Left ventricle myocardium inferior (tissue), 1 donor: ENCODE measurements at places on chromosomes 1 and 21. TPM values are rescaled to one million over a fixed set of nuclear protein-coding genes. Genes with fewer than 3 reads are reported as not detected.

- no peak for DNase-seq
Observed at GRCh38 chr1:74468982-74469603, 43.3 kb downstream of the LRRC53 start.

DNA sequence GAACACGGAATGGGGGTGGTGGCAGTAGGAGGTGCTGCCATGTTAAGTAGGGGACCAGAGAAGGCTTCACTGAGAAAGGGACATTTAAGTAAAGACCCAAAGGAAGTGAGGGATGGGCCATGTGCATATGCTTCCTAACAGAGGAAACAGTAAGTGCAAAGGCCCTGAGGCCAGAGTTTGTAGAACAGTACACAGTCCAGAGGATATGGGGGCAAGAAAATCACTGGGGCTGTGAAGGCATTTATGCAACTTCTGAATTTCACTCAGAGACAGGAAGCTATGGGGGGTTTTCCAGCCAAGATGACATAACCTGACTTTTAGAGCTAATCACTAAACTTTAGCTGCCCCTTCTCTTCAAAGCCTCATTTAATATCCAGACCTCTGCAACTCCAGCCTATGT, 202.5 kb upstream of the EDN2 start:
- no peak for DNase-seq

DNA sequence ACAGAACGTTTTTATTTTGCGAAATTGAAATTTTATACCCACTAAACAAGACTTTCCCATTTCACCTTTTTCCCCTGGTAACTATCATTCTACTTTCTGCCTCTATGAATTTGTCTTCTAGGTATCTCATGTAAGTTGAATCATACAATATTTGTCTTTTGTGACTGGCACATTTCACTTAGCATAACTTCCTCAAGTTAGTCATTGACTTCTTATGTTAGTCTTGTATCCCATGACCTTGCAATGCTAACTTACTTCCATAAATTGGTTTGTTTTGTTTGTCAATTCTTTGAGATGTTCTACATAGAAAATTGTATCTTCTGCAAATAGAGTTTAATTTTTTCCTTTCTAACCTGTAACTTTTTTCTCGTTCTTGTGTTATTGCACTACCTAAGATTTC, 26.9 kb downstream of the SH3BP5L start:
- no peak for DNase-seq

- DNase-seq = no peak
Observed at GRCh38 chr1:24228311-24228710, 41.2 kb upstream of the IFNLR1 start.

GRCh38 chr1:204219971-204220616, 6.3 kb upstream of the GOLT1A start:
- no peak for DNase-seq

BRWD1 gene
- total RNA-seq = 34.9 TPM

SPATA45 gene
- not detected for total RNA-seq

MPL gene
- 0.82 TPM for total RNA-seq

DNA sequence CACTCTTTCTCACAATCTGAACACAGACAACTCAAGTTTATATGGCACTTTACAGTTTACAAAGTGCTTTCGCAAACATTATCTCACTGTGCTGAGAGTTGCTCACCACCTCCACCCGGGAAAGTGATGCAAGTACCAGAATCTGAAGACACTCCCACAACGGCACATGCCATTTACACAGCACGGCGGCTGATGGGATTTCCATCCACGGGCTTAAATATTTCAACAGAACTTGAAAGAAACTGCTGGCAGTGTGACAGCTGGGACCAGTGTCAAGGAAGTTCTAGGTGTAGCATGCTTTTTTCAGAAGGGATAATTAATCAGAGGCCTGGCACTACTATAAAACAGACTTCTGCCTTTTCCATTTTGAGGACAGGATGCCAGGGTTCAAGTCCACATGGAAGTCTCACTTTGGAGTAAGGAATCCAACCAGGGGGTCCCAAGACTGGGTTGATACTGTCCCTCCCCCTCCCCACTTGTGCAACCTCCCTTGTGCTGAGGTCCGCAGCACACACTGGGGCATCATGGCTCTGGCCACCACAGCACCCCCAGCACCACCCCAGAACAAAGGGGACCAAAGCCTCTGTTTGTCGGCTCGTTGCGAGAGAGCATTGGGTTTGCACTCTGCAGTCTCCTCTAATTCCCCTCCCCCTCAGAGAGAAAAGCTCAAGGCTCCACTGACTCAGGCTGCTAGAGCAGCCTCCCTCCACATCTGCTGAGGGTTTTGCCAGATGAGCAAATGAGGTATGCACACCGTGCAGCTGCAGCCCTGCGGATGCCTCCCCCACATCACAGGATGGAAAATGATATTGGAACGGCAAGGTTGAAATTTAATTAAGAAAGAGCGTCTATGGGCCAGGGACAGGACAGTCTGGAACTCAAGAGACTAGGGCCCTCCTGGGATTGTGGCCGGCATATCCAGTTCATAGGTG, 154.9 kb downstream of the TGFBR3 start:
- DNase-seq = peak; percentile 58

PGLYRP4 gene
- not detected for total RNA-seq

- DNase-seq = no peak
Observed at GRCh38 chr21:15406791-15407190, 323.0 kb upstream of the USP25 start.

DIRAS3 gene
- 32.6 TPM for total RNA-seq

GRCh38 chr1:170376801-170377385, 155.1 kb upstream of the GORAB start:
- no peak for DNase-seq

DNA sequence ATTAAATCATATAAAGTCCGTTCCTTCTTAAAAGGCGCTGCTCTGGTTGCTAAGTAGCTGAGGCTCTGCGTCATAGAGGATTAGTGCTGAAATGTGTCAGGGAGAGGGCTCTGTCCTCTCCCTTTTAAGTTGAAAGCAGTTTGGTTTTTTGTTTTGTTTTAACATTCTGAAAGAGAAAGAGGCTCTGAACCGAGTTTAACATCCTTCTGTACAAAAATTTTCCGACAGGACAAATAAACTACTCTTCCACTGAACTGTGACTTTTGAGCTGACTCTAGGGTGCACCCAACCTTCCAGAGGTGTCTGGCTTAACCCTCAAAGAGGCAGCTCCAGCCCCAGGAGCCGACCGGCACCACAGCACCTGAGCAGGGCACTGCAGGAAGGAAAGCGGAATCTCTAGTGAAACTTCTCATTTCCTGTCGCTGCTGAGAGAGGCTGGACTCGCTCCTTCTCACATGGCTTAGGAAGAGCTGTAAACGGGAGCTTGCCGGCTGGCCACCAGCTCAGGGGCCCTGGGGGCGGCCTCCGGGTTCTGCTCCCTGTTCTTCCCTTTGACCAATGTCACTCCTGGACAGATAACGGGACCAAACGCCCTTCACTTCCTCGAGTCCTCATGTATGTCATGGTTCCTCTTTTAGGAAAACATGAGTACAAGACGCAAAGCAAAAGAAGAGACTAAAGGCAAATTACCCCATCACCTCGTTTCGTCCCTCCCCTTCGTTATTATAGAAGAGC, 1.2 kb downstream of the VAV3 start:
- peak; percentile 17 for DNase-seq

GRCh38 chr1:17955302-17956285, 152.0 kb upstream of the IGSF21 start:
- DNase-seq = no peak

GRCh38 chr1:29122682-29123052, 1.0 kb downstream of the TMEM200B start:
- peak; percentile 69 for DNase-seq

- DNase-seq = no peak
Observed at GRCh38 chr21:40471103-40471502, 375.9 kb downstream of the DSCAM start.

ZBTB8B gene
- 0.03 TPM for total RNA-seq

GRCh38 chr21:36229181-36229580, 72.6 kb downstream of the DOP1B start:
- no peak for DNase-seq

GRCh38 chr21:24897883-24898282, 709.4 kb downstream of the MRPL39 start:
- DNase-seq = no peak

NLRP3 gene
- 0.66 TPM for total RNA-seq

TSTD1 gene
- total RNA-seq = 13.4 TPM

ADCY10 gene
- 0.22 TPM for total RNA-seq

DNA sequence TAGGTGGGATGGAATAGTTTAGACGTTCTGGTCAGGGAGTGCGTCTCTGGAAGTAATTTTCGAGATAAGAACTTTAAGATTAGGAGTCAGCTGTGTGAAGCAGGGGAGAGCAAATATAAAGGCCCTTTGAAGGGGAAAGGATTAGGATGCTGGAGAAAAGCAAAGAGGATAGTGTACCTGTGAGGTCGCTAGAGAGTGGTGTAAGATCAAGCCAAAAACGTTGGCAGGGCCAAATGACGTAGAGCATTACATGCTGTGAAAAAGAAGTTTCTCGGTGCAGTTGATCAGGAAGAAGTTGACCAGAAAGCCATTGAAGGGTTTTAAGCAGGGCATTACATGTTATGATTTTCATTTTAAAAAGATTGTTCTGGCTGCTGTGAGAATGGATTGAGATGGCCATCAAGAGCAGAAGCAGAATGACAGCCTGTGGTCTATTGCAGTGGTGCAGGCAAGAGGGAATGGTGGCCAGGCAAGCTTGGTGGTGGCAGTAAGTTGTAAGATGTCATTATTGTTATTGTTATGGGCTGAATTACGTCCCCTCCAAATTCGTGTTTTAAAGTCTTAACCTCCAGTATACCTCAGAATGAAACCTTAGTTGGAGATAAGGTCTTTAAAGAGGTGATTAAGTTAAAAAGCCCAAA, 113.6 kb upstream of the KIF26B start:
- DNase-seq = no peak

HRNR gene
- not detected for total RNA-seq

GRCh38 chr1:193957556-193958095, 771.2 kb upstream of the B3GALT2 start:
- no peak for DNase-seq

- DNase-seq = no peak
Observed at GRCh38 chr1:33228935-33229487, 27.3 kb upstream of the ZNF362 start.

- DNase-seq = no peak
Observed at GRCh38 chr1:42340901-42341300, 5.9 kb upstream of the FOXJ3 start.

DNA sequence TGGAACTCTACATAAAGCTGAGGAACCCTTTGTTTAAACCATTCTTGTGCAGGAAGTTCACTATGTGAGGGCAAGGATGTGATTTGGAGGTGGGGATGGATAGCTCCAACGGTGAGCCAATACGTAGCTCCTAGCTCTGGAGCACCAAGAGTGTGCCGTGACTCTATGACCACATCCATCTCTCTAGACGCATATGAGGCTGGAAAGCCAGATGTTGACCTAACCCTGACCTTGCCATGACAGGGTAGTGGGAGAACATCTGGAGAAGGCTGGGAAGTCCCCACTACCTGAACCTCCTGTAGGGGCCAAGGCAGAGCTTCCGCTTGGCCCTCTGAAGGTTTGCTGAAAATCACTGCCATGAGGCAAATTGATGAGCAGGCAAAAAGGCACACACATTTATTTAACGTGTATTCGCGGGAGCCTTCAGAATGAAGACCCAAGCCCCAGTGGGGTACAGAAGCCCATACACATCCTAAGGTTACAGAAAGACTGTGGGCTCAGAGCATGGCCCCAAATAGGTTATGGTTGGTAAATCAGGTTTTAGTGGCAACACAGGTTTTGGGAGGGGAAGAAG, 43.4 kb downstream of the EIF2D start:
- DNase-seq = no peak

GRCh38 chr21:41426676-41427404, 801 bp downstream of the MX1 start:
- DNase-seq = no peak

- DNase-seq = no peak
Observed at GRCh38 chr1:56301791-56302190, 277.6 kb downstream of the PLPP3 start.

DNA sequence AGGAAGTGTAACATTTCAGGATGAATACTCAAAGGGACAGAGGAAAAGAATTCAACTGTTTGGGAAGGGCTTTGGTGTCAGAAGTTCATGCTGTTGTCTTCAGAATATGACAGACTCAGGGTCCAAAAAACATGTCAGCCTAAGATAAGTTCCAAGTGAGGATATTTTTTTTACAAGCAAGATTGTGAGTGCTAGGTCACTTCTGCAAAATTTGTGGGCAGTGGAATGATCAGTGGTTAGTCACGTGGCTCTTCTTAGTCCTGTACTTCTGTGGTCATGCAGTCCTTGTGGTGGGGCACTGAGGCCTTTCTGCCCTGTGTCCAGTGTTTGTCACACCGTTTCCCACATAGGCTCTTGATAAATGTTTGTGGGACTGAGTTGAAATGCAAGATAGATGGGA, 5.2 kb downstream of the RGL1 start:
- no peak for DNase-seq

GRCh38 chr1:192045131-192045530, 113.1 kb upstream of the RGS18 start:
- DNase-seq = no peak

GRCh38 chr1:160884579-160884978, 401 bp downstream of the ITLN1 start:
- no peak for DNase-seq

DNA sequence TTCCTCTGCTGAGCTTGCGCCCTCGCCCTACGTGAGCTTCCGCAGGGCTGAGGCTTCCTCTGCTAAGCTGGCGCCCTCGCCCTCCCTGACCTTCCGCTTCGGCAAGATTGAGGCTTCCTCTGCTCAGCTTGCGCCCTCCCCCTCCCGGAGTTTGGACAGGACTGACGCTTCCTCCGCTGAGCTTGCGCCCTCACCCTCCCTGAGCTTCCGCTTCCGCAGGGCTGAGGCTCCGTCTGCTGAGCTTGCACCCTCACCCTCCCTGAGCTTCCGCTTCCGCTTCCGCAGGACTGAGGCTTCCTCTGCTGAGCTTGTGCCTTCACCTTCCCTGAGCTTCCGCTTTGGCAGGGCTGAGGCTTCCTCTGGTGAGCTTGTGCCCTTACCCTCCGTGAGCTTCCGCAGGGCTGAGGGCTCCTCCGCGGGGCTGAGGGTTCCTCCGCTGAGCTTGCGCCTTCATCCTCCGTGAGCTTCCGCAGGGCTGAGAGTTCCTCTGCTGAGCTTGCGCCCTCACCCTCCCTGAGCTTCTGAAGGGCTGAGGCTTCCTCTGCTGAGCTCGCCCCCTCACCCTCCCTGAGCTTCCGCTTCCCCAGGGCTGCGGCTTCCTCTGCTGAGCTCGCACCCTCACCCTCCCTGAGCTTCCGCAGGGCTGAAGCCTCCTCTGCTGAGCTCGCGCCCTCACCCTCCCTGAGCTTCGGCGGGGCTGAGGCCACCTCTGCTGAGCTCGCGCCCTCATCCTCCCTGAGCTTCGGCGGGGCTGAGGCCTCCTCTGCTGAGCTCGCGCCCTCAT, 753.6 kb upstream of the TPTE start:
- no peak for DNase-seq
